Activated CD4-positive, alpha-beta T cell treated with anti-CD3 and anti-CD28 coated beads for 24 hours (primary cell): ENCODE measurements at places on chromosomes 3 and 15.

GRCh38 chr15:40633178-40633577 lies 39.1 kb downstream of the KNL1 start:
- no peak for DNase-seq

- DNase-seq: no peak
Measured at GRCh38 chr15:100227781-100228180, 114.0 kb downstream of the ADAMTS17 start.

GRCh38 chr3:130516645-130517512 lies at the start of gene COL6A6:
TSS of gene COL6A6 (plus strand) at chr3:130517177. CDS start at chr3:130560365, 43,188 bp downstream.
- no peak for DNase-seq

DNA sequence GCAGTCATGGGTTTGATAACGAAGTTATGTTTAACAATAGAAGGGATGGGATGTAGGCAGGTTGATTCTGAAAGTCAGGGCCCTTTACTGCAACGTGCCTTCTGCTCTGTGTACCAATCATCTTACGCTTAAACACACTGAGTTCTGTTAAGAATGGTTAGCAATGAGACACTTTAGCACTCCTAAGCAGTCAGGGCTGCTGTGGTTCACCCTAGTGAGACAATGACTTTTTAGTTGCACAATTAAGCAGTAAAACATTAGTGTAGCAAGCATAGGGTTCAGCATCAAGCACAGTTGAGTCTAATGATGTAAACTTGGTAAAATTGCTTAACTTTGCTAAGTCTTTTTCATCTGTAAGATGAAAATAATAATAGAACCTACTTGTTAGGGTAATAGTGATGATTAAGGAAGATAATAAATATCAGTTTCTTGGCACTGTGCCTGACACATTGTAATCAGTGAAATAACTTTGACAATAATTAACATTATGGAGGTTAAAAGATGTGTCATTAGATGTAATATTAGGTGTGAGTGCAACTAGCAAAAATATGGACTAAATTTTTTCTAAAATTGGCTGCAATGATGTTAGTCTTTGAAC lies 484.2 kb upstream of the THBS1 start:
- no peak for DNase-seq

GRCh38 chr3:186653080-186653707 lies 12.6 kb upstream of the HRG start:
- DNase-seq: no peak

DNA sequence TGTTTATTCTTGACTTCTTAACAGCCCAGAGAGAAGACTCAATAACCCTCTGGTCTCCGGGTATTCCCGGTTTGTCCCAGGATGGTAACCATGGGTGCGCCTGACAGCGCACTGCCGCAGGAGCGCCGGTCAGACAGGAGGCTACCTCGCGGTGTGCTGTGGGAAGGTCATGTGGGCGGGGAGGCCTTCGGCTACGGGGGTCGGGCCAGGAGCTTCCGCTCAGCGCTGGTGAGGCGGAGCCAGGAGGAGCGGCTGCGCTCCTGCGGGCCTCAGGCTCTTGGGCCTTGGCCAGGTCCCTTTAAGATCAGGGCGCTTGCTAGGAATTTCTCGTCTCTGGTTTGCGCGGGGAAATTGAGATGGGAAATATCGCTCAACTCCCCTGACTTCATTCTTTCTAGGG lies 182.3 kb upstream of the NDN start:
- no peak for DNase-seq

GRCh38 chr3:135238871-135239614 lies 444.0 kb downstream of the EPHB1 start:
- no peak for DNase-seq

- no peak for DNase-seq
Measured at GRCh38 chr3:63753567-63753966, 65.5 kb upstream of the C3orf49 start.

DNA sequence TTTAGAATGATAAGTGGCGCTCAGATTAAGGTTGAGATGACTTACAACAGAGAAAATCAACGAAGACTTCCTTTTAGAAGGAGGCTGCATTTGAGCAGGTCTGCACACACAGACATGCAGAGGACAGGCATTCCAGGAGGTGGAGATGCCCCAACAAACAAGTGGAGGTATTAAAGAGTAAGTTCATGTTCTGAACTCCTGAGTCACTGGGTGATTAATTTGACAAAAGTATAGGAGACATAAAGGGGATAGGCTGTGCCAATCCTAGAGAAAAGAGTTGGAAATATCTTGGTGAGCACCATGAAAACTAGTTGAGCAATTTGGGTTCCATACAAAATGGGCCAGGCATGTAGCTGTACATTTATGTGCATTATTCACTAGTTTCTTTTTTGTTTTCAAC lies 33.5 kb upstream of the BCL6 start:
- no peak for DNase-seq

- DNase-seq: no peak
Measured at GRCh38 chr3:126677862-126678503, 23.1 kb upstream of the TXNRD3 start.

GRCh38 chr3:114624047-114624445 lies 330.2 kb downstream of the TIGIT start:
- DNase-seq: no peak

DNA sequence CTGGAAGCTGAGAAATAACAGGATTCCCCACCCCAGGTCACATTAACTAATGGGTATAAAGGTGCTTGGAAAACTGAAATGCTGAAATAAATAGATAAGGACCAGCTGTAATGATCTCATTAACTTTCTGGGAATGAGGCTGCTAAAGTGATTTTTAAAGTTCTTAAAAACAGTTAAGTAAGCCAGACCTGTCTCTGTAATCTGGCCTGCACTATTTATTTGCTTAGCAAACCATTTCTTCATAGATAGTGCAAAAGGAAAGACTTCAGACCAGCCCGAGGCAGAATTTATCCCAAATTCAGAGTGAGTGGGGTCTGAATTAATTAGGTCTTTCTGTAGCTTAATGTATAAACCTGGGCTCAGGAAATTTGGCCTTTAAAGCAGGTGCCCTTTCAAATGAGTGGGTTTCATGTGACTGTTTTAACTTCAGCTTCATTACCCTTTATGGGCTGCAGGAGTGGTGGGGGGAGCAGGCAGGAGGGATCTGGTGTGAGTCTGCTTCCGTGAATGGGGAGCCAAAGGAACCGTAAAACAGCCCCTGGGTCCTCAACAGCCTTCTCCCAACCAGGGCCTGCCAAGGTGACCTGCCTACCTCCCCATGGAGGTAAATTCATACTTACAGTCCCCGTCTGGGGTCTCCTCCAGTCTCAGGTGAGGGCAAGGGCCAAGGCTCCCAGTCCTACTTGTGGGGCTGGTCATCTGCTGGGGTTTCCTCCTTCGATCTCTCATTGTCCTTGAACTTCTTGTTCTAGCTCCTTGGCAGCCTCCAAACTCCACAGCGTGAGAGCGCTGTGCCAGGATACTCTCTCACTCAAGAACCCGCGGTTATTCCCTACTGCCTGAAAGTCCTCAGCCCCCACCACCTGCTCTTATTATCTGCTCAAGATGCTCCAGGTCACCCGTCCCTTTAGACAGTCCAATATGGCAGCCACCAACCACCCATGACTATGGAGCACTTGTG lies 31.2 kb downstream of the MAGEF1 start:
- no peak for DNase-seq

DNA sequence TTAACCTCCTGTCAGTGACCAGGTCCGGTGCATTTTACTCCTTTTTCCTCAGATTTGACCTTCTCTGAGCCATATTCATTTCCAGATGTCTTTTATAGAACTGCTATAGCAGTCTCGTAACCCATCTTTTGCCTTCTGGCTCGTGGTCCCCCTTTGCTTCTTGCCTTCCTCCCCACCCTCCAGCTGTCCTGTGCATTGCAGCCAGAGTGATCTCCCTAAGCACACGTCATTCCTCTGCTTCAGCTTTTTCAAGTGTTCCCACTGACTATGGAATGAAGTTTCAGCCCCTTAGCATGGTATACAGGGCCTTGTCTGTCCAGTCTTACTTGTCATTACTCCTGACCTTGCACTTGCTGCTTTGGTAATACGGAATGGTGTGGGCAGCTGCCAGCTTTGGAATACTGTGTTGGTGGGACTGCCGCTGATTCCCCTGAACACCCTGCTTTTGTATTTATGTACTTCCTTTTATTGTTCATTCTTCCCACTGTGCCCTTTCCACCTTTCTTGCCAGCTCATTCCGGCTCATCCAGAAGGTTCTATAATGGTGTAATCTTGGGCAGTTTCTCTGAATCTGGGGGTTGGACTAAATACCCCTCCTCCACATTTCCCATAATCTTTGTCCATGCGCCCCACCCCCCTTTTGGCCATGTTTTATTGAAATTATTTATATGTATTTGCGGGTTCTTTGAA lies 38.9 kb downstream of the SLC25A26 start:
- DNase-seq: no peak

- DNase-seq: no peak
Measured at GRCh38 chr3:44419923-44420650, 57.4 kb downstream of the ZNF445 start.

GRCh38 chr15:41511899-41512369 lies 1.7 kb downstream of the LTK start:
- no peak for DNase-seq

DNA sequence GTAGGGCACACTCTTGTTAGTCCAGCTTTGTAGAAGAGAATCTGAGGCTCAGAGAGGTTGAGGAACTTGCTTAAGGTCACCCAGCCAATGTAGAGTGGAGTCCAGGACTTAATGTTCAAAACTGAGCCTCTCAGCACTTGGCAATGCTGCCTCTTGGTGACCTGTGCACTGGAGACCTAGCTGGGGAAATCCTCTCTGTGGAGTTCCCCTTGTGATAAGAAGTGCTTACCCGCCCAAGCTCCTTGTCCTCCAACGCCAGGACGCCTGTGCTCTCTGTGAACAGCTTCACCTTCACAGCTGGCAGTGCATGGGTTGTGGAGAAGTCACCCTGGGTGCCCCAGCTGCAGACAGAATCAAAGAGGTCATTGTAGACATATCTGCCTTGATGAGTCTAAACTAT lies 219.1 kb upstream of the FEZF2 start:
- DNase-seq: no peak
